GDM1 (cell line): ENCODE measurements at places on chromosomes 1 and 21.

GRCh38 chr1:62457955-62458354, 21.1 kb downstream of the USP1 start:
- no peak for DNase-seq

DNA sequence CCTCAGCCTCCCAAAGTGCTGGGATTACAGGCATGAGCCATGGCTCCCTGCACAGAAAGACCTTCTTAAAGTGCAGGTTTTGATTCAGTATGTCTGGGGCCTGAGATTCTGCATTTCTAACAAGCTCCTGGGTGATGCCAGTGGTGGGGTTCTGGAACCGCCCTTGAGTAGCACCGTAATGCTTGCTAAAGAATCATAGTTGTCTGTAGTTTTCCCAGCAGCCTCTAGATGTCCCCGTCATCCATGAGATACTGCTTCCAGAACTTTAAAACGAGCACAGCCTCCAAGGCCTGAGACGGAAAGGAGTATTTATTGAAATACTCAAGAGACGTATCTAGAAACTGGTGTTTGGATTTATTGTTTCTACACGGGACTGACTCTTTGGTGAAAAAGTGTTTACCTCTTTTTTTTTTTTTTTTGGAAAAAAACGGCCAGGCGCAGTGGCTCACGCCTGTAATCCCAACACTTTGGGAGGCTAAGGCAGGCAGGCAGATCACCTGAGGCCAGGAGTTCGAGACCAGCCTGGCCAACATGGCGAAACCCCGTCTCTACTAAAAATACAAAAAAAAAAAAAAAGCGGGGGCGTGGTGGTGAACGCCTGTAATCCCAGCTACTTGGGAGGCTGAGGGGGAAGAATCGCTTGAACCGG, 2.6 kb upstream of the TOR3A start:
- peak; percentile 38 for DNase-seq

- no peak for DNase-seq
These were observed 171.6 kb downstream of the TRIM33 start for GRCh38 chr1:114339379-114339778.

DNA sequence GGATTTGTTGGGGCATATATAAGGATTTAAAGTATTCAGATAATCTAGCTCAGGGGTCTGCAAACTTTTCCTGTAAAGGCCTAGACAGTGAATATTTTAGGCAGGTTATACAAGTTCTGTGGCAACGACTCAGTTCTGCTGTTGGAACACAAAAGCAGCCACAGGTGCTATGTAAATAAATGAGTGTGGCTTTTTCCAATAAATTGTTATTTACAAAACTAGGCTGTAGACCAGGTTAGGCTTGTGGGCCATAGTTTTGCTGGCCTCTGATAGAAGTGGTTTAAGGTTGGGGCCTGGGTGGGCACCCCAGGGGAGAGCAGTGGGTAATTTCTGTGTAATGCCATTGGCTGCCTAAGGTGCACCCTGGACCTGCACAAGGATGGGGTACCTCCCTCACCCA, 16.9 kb upstream of the IGFN1 start:
- DNase-seq = no peak

GRCh38 chr1:42418516-42418915, 37.3 kb downstream of the ZMYND12 start:
- DNase-seq = no peak

DNA sequence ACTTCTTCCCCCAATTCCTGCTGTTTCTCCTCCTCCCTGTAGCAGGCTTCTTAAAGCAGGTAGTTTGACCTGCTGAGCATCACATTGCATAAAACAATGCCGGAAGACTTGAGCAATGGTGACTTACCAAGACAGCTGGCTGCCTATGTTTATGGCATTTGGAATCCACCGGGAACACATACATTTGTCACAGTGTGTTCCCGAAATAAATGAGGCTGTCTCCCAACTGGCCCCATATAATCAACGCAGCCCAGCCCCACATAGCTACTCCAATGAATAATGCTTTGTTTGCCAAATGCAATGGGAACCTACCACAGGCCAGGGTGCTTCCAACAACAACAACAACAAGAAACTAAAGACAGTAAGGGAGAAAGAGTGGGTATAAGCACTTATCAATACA, 186.1 kb upstream of the MAP1LC3C start:
- no peak for DNase-seq

DNA sequence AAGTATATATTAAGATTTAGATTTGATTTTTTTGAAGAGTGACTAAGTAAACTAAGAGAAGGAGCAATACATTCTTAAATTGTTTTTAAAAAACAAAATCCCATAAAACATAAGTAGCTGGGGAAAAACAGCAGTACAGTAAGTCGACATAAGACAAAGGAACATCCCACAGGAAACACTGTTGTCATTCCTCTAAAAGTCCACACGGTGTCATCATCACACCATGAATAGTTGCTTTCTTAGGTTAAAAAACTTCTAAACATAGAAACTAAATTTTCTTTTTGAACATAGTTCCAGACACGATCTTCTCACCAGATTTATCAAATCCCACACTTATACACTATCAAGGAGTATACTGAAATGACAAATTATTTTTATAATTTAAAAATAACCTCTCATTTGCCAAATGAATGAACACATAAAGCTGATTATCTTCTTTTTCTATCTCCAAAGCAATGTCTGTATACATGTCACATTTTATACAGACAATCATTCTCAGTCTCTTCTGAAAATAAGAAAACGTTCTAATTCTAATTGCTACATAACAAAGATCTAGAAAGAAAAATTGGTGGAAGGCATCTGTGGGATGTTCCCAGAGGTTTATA, 15.8 kb downstream of the ODF2L start:
- DNase-seq = peak; percentile 28

DNA sequence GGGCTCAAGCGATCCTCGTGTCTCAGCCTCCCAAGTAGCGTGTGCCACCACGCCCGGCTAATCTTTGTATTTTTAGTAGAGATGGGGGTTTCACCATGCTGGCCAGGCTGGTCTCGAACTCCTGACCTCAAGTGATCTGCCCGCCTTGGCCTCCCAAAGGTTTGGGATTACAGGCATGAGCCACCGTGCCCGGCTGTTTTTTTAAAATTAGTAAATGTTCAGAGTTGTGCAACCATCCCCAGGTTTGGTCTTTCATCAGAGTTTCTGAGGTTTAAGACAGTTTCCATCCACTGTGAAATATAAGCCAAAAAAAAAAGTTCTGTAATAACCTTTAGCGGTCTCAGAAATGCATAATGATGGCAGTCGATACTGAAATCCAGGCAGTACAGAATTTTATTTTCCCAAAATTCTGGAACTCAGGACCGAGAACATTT, 550 bp upstream of the SYT11 start:
- no peak for DNase-seq
